CD4-positive, alpha-beta T cell (primary cell): ENCODE measurements at places on chromosomes 4 and X. TPM values are rescaled to one million over a fixed set of nuclear protein-coding genes. Genes with fewer than 3 reads are reported as not detected.

DNA sequence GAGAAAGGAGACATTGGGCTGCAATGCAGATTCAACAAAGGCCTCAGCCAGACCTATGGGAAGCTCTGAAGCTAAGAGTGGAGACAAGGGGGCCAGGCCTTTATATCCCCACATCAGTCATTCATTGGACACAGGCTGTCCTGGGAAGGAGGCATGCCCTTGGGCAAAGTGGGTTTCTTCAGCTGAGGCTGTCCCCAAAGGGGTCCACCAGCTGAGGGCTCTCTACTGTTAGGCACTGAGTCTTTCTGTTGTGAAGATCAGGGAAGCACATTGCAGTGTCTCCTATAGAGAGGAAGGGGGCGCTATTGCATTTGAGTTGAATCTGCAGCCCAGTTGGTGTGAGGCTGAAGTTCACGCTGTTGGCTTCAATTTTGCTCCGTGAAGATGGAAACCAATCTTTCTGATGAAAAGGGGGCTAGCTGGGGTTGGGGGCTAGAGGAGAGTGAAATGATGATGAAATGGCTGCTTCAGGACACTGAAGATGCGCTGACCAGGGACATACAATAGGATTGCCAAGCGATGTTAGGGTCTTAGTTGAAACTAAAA, 48.0 kb downstream of the SLC25A5 start:
- DNase-seq = peak; percentile 77

DNA sequence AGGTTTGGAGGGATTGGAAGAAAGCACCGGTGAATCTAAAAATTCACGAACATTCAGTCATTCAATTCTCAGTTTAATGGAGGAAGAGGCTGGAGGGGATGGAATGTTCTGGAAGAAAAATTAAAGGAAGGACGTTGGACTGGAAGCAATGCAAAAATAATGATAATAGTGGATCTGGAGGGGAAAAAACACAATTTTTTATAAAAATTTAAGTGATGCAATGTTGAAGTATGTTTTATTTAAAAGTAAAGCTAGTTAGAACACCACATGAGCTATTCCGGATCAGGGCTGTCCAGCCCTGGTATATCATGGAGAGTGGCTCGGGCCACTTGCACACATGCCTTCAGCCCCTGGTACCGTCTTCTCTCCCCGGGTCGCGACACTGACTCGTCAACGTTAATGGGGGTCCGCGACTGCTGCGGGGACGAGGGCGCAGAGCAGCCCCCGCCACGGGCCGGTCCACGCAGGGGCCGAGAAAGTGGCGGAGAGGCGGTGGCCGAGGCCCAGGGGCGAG, 204.6 kb downstream of the TENM3 start:
- DNase-seq = no peak

- no peak for DNase-seq
These were observed 83.5 kb upstream of the SPIN4 start for GRCh38 chrX:63434665-63435064.

DNA sequence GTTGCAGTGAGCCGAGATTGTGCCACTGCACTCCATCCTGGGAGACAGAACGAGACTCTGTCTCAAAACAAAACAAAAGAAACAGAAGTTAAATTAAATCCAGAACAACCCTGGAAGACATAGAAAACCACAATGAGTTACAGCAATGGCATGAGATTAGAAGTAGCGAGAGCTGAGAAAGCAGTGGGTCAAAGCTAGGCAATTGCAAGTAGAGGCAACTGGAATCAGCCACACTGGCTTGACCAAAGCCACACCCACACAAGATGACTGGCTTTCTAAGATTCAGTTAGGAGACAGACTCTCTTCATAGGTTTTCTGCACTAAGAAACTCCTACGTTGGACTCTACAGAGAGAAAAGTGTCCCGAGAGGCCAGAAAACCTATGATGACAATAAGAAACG, 443.0 kb downstream of the GPM6A start:
- DNase-seq = no peak

- DNase-seq = no peak
These were observed 149.3 kb upstream of the GYPA start for GRCh38 chr4:144289667-144290428.

DNA sequence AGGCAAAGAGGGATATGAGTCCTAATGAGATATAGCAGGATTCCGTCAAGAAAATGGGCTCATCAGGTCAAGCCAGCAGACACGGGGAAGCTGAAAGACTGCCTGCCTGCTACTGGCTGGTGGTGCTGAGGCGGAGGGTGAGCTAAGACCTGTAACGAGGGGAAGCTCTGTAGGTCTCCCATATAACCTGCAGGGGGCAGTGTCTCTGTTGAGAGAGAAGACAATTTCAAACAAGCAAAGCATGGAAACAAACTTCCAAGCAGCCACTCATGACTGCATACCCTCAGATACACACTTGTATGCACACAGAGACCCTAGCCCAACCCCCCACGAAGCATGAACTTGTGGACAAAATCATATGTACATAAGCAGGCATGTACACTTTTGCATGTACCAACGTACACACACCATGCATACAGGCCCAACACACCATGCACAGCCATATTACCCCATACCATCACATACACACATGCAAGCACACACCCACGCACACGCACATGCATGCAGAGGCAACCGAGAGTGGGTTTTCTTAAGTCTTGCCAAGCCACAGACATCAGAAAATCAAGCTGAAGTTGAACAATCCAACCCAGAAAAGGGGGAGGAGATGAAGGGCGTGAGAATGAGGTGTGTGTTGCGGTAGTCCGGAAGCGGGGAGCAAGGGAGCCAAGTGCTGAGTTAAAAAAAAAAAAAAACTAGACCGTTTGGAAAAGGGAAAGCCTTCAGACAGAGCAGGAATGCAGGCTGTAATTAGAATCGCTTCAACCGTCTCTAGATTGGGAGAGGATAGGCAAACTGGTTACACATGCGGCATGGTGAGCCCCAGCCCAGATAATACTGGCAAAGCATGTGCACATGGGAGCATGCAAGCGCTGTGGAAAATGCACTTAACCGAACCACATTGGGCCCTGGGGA, 71.0 kb downstream of the PJA1 start:
- no peak for DNase-seq

GRCh38 chr4:30757357-30757756, 37.2 kb downstream of the PCDH7 start:
- DNase-seq = no peak

DNA sequence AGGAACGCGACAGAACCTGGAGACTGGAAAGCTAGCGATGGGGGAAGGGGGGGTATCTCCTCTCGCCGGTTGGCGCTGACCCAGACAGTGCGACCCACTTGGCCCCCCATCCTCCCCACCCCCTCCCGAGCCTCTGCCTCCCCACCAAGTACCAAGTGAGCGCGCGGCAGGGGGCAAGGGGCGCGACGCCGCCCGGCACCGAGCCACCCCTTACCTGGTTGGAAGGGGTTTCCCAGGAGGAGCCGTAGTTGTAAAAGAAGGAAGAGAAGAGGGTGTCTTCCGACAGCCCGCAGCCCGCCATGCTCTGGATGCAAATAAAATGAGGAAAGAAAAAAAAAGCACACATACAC, 112.2 kb downstream of the DHX15 start:
- DNase-seq = no peak

GRCh38 chrX:153568451-153569011, 30.4 kb downstream of the CCNQ start:
- DNase-seq = no peak

GRCh38 chr4:88102026-88102425, 56.4 kb downstream of the ABCG2 start:
- no peak for DNase-seq

PSAPL1 gene
- not detected for total RNA-seq

ADAD1 gene
- not detected for total RNA-seq

KLHL13 gene
- total RNA-seq = 0.19 TPM

MFAP3L gene
- total RNA-seq = 1.3 TPM
